ENCODE measurements at places on chromosomes 5 and 9.

DNA sequence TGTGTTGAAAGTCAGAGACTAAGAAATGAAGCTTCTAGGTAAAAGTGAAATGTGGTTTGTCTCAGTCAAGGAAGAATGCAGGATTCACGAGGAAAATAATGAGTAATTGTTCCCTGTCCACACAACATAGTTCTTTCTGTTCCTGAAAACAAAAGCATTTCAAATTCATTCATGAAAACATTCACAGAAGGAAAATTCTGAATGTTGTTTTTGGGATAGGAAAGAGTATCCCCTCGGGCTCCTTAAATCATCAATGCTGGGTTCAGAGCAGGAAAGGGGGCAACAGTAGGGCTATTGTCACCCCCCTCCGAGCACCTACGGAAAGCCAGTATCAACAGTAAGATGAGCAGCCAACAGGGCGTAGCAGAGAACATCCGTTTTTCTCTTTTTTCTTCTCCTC lies 769.9 kb upstream of the ADAMTS16 start:
- DNase-seq, result no peak

DNA sequence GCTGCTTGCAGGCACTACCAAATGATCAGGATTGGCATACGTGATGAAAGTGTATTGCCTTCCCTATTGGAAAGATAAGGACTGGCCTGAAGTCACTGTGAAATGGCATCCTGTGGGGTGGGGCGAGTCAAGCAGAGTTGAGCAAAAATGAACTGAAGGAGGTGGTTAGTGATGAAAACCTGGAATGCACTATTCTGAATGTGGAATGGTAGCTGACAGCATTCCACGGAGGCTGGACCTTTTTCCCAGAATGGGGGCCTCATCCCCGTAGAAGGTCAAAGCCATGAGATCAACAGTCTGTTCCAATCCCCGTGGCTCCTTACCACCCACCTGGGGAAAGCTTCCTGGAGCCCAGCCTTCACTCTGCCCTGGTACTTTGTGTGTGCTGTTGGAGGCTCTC lies 37.7 kb downstream of the ASS1 start:
- no peak for DNase-seq

DNA sequence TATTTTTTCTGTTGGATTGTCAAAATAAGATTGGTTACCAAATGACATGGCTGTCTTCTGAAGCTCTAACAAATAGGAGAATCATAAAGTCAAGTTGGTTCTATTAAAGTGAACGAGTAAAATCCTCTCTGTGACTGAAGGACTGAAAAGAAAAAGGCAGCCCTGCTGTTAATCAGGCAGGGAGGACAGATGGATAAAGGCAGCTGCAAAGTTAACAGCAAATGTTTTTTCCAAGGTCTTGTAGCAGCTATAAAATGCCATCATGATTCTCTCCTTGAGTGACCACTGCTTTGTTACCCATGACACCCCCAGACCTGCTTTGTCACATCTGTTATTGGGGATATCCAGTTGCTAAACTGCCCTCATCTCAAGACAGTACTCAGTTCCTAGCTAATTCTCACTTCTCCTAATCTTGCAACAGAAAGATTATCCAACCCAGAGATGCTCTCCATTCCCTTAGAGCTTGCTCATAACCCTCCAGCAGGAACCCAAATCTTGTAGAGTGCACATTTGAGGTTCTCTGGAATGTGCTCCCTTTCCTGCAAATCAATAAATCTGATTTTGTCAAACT lies 89.7 kb upstream of the PARP8 start:
- no peak for DNase-seq

DNA sequence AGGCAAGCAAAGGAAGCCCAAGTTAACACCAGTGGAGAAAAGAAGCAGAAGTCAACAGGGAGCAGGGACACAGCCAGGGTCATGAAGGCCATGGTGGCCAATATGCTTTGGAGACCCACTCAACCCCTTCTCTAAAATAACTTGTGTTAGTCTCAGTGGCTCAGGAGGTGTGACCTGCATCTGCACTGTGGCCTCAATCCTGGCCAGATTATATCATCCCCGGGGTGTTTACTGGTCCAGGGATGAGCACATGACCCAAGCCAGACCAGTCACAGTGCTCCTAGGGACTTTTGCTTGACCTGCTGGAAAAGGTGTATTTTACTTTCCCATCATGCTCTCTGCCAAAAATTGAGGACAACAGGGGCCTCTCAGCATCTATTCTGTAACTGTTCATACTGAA lies 105.2 kb downstream of the DPYSL3 start:
- DNase-seq, result no peak

- DNase-seq, result no peak
Observed at GRCh38 chr9:74940600-74940999, 12.1 kb downstream of the C9orf40 start.

DNA sequence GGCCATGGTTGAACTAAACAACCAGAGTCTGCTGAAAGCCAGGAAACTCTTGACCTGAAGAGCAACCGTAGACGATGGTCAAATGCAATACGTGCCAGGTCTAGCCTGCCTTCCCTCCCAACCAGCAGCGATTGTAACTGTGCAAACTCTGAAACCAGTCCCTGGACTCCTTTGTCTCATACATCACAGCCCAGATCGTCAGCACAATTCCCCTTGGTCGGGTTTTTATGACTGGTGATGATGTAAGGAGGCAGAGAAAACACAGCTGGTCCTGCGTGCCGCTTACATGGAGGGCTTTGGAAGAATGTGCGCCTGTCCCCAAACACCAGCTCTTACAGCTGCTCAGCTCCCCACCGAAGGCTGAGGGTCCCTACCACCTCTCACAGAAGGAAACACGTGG lies 24.6 kb downstream of the SMIM23 start:
- no peak for DNase-seq

GRCh38 chr5:43179836-43180235 lies 12.2 kb upstream of the NIM1K start:
- DNase-seq, result no peak

GRCh38 chr5:181283347-181283746 lies 22.4 kb upstream of the TRIM52 start:
- DNase-seq, result no peak

- no peak for DNase-seq
Observed at GRCh38 chr9:130662099-130662969, 2.1 kb upstream of the PRDM12 start.

DNA sequence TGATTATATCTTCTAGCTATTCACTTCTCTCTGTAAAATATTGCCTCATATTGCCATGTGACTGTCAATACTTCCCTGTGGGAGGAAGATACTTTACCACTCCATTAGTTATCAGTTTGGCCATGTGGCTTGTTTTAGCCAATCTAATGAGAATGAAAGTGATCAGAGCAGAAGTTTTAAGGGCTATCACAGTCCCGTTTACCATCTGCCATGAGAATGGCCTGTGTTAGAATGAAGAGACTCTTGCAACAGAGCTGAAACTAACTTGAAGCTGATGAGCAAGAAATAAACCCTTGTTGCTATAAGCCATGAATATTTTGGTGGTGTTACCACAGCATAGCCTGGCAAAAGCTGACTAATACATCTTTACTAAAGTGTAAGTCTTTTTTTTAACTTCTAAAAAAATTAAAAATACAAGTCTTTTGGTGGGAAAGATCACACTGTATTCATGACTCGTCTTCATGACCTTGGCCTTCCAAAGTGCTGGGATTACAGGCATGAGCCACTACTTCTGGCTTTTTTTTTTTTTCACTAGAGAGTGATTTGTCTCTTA lies 68.0 kb upstream of the CTNNA1 start:
- no peak for DNase-seq

DNA sequence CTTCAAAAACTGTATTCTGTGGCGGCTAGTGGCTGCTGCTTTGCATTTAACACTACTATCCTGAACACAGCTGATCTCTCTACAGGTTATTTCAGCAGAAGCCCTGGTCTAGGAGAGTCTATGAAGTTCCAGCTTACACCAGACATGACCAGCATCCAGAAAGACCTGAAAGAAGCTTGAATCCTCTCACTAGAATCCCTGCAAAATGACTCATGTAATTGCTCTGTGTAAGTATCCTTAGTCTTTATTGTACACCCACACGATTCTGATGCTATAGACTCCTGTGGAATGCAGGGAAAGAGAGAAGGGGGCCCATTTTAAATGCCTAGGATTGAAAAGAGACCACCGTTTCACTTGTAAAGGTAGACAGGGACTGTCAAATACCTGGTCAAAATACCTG lies 859 bp upstream of the GRIA1 start:
- DNase-seq, result no peak

GRCh38 chr5:58484505-58484904 lies 6.7 kb upstream of the GAPT start:
- no peak for DNase-seq

DNA sequence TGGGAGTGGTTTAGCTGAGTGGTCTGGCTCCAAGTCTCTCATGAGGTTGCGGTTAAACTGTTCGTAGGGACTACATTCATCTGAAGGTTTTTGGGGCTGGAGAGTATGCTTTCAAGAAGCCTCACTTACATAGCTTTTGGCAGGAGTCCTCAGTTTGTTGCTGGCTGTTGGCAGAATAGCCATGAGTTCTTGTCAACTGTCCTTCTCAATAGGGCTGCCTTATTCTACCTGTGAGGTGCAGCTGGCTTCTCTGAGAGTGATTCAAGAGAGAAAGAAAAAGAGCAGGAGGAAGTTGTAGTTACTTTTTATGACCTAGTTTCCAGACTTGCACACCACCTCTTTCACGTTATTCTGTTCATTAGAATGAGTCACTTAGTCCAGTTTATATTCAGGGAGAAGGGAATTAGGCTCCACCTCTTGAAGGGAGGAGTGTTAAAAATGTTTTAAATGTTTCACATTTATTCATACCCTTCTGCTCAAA lies 33.2 kb downstream of the YTHDC2 start:
- no peak for DNase-seq

- DNase-seq, result no peak
Observed at GRCh38 chr5:149916334-149917072, 28.1 kb downstream of the PDE6A start.

GRCh38 chr5:127094161-127094814 lies 21.0 kb upstream of the C5orf63 start:
- DNase-seq, result no peak
